ENCODE measurements at places on chromosomes 7 and 10. TPM values are rescaled to one million over a fixed set of nuclear protein-coding genes. Genes with fewer than 3 reads are reported as not detected.

Gene NPY4R2
- total RNA-seq, result 26.5 TPM

Gene NKX2-3
- 0.05 TPM for total RNA-seq

Gene ZNF853
- total RNA-seq, result 2.5 TPM

Gene TFEC
- total RNA-seq, result not detected

Gene PNLIPRP2
- 0.06 TPM for total RNA-seq

Gene BNIP3
- 43.1 TPM for total RNA-seq

Gene MSMB
- total RNA-seq, result not detected

Gene DENND2A
- total RNA-seq, result 0.64 TPM

Gene AS3MT
- 3.2 TPM for total RNA-seq

Gene VAX1
- total RNA-seq, result 1.2 TPM

Gene PLAU
- 124 TPM for total RNA-seq

Gene GPR37
- total RNA-seq, result 0.73 TPM

Gene CUBN
- total RNA-seq, result 0.06 TPM

Gene FAM25G
- 0.73 TPM for total RNA-seq

Gene SPDYE2
- total RNA-seq, result not detected

Gene AZGP1
- total RNA-seq, result not detected

Gene ACSM6
- total RNA-seq, result not detected

Gene HMX3
- 0.08 TPM for total RNA-seq

Gene EGR2
- 0.29 TPM for total RNA-seq

Gene ELMO1
- total RNA-seq, result 3.4 TPM

Gene MNX1
- total RNA-seq, result 4.6 TPM

Gene NKX1-2
- 0.05 TPM for total RNA-seq

Gene CUEDC2
- 65.4 TPM for total RNA-seq

Gene DRGX
- total RNA-seq, result not detected

Gene FGL2
- not detected for total RNA-seq

Gene ZPBP
- total RNA-seq, result not detected

Gene DYDC1
- total RNA-seq, result not detected

Gene CELF2
- total RNA-seq, result 0.02 TPM

Gene MMD2
- total RNA-seq, result not detected

Gene C10orf53
- not detected for total RNA-seq

Gene MARCHF5
- 35.2 TPM for total RNA-seq

Gene PNLIP
- 0.28 TPM for total RNA-seq

Gene SLC13A4
- total RNA-seq, result not detected

Gene BICC1
- 25.8 TPM for total RNA-seq

Gene OR2A7
- total RNA-seq, result not detected

Gene UNC5B
- 3.1 TPM for total RNA-seq

Gene SERPINE1
- 1,731 TPM for total RNA-seq

Gene PRDX3
- total RNA-seq, result 310 TPM

Gene ATE1
- total RNA-seq, result 18.5 TPM

Gene SFTPD
- total RNA-seq, result 0.09 TPM

Gene CH25H
- total RNA-seq, result 0.64 TPM

Gene HOXA10
- 6.9 TPM for total RNA-seq

Gene NEUROD6
- total RNA-seq, result not detected

Measured in A549 treated with AZD2906 at 1 μM for 4 hours (cell line).